Stimulated activated CD4-positive, alpha-beta T cell treated with anti-CD3 and anti-CD28 coated beads, TNF-alpha, amount 100 ng/mL, for 24 hours (primary cell): ENCODE measurements at places on chromosomes 2 and 18.

GRCh38 chr18:36780748-36781147 is 48.1 kb downstream of the TPGS2 start:
- no peak for DNase-seq

DNA sequence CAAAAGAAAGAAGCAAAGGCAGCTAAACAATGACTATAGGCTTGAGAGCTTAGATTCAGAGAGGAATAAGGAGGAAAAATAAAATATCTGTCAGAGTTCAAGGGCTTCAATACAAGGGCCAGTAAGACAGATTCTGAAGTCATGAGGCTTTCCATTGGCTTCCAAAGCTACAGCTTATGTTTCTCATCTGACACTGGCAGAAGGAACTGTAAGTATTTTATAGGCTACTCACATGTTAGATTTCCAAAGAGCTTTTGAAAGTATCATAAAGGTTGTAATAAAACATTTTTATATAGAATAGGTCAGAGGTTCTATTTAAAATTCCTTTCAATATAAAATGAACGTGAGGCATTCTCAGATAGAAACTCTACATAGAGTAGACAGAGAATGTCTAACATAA is 746.6 kb upstream of the NXPH2 start:
- no peak for DNase-seq

DNA sequence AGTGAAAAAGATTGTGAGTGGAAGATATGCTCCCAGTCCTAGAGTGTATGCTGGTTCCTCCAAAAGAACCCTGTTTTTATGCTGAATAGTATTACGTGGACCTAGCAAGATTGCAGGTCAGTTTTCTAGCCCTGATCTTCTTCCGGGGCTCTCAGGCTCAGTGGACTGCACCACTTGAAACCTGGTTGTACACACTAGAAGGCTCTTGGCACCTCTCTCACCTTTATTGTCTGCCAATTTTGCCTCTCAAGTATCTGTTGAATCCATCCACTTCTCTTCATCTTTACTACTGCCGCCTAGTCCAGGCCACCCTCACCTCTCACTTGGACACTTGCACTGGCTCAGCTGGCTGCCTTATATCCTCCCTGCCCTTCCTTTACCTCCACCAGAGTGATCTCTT is 16.8 kb downstream of the TTC39C start:
- no peak for DNase-seq

DNA sequence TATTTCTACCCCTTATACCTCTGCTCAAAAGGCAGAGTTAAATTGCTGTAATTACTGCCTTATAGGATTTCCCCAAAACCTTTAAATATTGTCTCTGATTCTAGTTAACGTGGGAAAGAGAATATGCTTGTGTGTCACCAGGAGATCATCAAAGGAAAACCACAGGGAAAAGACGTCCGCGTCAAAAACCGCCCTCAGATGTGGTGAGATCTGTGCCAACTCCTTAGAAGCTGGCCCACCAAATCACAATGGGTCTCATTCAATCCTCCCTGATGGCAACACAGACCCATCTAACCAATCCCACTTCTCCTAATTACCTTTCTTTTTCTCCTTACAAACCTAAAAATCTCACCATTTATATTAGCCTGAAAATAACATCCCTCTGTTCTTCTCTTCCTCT is 25.4 kb downstream of the VPS54 start:
- no peak for DNase-seq

GRCh38 chr2:75598589-75599155 is 37.9 kb upstream of the EVA1A start:
- DNase-seq = no peak

- no peak for DNase-seq
These were observed 182.3 kb downstream of the INO80D start for GRCh38 chr2:205903549-205904129.

- DNase-seq = no peak
These were observed 458.6 kb upstream of the DCC start for GRCh38 chr18:51881394-51881793.

- no peak for DNase-seq
These were observed 34.8 kb upstream of the SKA1 start for GRCh38 chr18:50340078-50340477.

- DNase-seq = no peak
These were observed 126.5 kb downstream of the GPR39 start for GRCh38 chr2:132542953-132543569.

DNA sequence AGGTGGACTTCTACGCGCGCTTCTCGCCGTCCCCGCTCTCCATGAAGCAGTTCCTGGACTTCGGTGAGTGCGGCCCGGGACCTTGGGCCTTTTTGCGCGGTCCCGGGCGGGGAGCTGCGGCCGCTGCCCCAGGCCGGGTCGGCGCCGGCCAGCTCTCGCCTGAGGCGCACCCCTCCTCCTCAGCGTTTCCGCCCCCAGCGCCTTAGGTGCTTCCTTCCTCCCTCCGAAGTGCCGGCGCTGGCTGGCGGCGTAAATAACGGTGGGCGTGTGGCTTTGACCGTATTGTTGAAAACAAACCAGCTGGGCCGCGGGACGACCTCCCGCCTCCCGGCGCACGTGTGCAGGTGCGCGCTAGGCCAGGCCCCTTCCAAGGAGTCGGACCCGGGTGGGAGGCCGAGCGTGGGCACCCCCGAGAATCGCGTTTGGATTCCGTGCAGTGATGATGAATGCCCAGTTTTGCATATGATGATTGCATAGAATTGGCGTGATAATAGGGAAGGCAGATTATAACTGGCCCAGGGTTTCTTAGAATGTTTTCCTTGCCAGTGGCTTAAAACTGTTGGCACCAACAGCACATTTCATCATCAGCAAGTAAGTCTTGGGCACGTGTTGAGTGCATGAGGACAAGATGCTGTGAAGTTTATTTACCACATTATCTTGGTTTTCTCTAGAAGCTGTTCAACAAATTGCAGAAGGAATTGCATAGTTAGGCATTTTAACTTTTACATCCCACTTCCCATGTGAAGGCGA is 569 bp downstream of the PDK1 start:
- DNase-seq = peak; percentile 44

DNA sequence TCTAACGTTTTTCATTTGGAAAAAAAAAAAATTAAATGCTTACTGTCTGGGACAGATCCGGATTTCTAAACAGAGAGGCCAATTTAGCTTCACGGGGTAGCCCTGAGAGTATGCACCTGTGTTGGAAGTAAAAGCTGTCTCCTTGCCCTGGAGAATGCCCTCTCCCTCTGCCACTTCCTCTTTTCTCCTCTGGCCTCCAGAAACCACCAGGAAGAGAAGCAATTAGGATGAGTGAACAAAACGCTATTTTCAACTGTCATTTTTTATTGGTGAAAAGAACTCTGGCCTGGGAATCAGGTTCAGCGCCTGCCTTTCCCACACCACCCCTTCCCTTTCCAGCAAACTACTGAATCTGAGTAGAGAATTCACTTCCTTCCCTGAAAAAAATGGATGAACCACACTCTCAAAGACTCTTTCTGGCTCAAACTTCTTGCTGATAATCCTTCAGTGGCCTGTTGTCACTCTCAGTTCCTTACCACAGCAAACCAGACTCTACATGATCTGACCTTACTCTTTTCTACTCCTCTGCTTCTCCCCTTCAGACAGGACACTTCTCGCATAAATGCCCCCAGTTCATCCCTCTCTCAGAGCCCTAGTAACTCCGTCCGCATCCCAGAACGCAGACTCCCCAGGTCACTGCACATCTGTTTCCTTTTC is 29.8 kb downstream of the KLF7 start:
- no peak for DNase-seq

- no peak for DNase-seq
These were observed 5.0 kb upstream of the PGAP1 start for GRCh38 chr2:196931555-196931954.

GRCh38 chr2:31704561-31705212 is 123.9 kb upstream of the SRD5A2 start:
- DNase-seq = no peak

DNA sequence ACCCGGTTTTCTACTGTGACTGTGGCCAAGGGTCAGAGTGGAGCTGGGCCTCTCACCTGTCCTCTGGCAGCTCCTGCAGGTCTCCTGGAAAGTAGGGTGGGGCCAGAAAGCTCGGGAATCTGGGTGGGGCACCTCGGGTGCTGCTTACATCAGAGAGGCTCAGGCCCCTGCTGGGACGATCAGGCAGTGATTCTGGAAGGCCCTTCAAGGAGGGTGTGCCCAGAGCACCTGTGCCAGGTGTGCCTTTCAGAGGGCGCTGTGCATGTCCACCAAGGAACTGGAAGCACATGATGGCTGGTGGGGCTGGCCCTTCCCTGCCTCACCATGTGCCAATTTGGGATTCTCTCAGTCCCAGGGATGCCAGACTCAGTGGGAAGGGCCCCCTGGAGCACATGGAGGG is 44.0 kb downstream of the ATP6V1C2 start:
- no peak for DNase-seq

GRCh38 chr2:55729136-55729685 is 35.6 kb upstream of the PNPT1 start:
- DNase-seq = no peak

GRCh38 chr2:118325321-118325955 is 237.2 kb downstream of the INSIG2 start:
- DNase-seq = no peak

DNA sequence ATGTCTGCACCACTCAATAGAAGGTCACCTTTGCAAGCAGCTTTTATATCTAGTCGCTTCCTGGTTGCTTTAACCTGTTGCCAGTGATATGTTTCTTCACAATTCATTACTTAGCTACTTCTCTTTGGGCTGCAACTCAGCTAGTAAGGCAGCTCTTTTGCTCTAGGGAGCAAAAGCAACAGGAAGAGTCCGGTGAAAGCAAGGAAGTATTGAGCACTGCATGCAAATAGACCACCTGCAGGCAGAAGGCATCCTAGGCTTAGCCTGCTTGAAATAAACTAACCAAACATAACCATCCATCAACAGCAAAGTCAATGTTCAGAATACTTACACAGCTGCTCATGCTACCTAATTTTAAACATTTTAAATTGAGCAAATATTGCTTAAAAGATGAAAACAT is 529.2 kb upstream of the LINC00305 start:
- no peak for DNase-seq

- DNase-seq = no peak
These were observed at the start of gene GALNT1 for GRCh38 chr18:35581546-35581897. Gene GALNT1, plus strand, starts transcription at chr18:35581740. Its CDS starts 72,923 bp downstream, at chr18:35654663.

DNA sequence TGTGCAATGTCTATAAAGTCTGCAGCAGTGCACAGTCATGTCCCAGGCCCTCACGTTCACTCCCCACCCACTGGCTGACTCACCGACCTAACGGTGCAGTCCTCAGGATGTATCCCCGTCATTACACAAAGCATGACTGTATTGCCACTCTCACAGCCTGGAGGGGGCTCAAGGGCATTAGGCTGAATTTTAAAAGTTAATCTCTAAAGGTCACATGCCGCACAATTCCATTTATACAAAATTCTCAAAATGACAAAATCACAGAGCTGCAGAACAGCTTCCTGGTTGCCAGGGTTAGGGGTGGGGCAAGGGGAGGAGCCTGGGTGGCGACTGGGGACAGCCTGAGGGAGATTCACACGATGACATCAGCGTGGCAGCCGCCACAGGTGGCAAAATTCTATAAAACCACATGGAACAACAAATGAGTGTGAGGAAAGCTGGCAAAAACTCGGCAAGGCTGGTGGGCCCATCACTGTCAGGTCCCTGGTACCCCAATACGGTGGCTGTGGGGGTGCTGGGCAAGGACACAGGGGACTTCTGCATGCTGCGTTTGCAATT is 97.6 kb downstream of the NDUFA10 start:
- DNase-seq = peak; percentile 72

DNA sequence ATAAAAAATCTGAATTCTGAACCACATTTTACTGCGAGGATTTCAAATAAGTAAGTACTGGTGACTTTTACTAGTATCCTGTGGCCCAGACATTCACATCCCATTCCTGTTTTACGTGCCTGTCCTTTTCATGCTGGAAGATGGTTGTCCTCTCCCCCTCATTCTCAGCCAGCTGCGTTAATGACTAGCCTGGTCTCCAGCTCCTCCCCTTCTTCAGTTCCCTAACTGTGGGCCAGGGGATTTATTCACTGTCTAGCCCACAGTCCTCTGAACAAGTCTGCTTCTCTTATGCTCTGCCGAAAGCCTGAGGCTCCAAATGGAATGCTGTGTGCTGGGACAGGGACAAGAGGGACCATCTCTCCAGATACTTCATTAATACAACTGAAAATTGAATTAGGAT is 373.9 kb downstream of the PTPRM start:
- no peak for DNase-seq
